ENCODE measurements at places on chromosomes 5 and 9.

- no peak for DNase-seq
These were observed 105.0 kb downstream of the GIN1 start for GRCh38 chr5:103014983-103015382.

- DNase-seq, result no peak
These were observed 394 bp downstream of the TLR4 start for GRCh38 chr9:117704597-117704996.

DNA sequence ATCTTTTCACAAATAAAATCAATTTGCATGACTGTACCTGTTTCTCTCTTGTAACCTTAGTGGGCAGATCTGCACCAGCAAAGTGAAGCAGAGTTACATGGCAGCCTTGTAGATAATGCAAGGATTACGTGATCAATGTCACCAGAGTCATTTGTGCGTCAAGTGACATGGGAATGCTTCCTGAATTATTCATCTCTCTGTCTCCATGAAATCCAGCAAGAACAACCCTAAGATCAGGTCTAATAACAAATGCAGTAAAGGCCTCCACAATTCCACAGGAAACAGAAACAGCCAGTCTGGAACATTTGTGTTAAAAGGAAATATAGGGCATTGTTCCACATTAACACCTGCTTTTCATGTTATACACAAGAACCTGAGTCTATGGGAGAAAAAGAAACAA is 7.8 kb downstream of the GZMA start:
- no peak for DNase-seq

- no peak for DNase-seq
These were observed 749.8 kb upstream of the GRAMD2B start for GRCh38 chr5:125673359-125673950.

DNA sequence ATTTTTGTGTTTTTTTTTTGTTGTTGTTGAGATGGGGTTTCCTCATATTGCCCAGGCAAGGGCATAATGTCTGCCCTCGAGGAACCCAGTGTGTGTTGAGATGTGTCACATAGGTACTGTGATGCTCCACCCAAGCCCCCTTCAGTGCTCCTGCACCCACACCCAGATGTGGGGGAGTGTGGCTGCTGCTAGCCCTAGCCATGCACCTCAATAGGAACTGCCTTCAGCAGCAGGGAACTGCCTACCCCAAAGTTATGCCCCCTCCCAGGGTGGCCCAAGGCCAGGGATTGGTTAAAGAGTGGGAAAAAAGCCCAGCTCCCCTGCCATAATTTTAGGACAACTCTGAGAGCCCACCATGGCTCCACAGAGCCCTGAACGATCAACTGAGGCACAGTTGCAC is 33.3 kb upstream of the EPB41L4B start:
- no peak for DNase-seq

Measured in vagina (tissue), 2 donors.